ENCODE measurements at places on chromosomes 12 and 14.

- DNase-seq: no peak
Observed at GRCh38 chr12:1533602-1534304, 60.6 kb downstream of the FBXL14 start.

- DNase-seq: no peak
Observed at GRCh38 chr14:95891742-95892141, 15.1 kb downstream of the TUNAR start.

DNA sequence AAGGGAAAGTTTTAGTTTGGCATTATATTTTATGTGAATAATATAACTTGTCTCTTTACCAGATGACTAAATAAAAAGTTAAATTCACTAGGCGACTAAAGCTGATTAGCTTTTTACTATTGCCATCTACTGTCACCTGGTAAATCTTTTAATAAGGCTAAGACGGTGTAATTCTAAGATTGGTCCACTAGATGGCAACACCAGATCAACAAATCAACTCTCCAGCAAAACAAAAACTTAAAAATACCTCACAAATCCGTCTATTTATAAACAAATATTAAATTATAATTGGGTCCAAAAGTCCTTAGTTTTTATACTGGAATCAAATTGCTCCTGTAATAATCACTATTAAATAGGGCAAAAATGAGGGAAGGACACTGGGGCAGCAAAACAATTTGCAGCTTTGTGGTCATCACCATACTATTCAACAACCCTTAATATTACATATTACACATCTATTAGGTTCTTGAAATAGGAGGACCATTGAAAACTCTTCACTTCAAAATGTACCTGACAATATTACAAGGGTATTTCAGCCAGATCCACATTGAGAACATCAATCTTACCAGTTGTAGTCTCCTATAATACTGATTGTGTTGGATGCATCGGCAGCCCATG lies 47.9 kb downstream of the GALC start:
- no peak for DNase-seq

GRCh38 chr14:92460916-92461579 lies 52.5 kb upstream of the RIN3 start:
- no peak for DNase-seq

- no peak for DNase-seq
Observed at GRCh38 chr12:3523728-3524127, 32.7 kb downstream of the PRMT8 start.

Measured in stimulated activated CD8-positive, alpha-beta memory T cell treated with anti-CD3 and anti-CD28 coated beads, Interleukin-7, amount 100 ng/mL, for 1 hour (primary cell).